CD4-positive, alpha-beta T cell (primary cell): ENCODE measurements at places on chromosomes 1 and 21. TPM values are rescaled to one million over a fixed set of nuclear protein-coding genes. Genes with fewer than 3 reads are reported as not detected.

Gene SIM2
- not detected for total RNA-seq

Gene OR2AK2
- total RNA-seq = 0.22 TPM

Gene TRABD2B
- not detected for total RNA-seq

Gene RGS2
- total RNA-seq = 142 TPM

Gene S100A7
- total RNA-seq = not detected

Gene PPIAL4G
- total RNA-seq = 0.14 TPM

Gene GBP1
- total RNA-seq = 15.5 TPM

Gene HTR6
- 2.2 TPM for total RNA-seq

Gene EPHB2
- total RNA-seq = not detected
